ENCODE measurements at places on chromosomes 1 and 21.

GRCh38 chr1:92698932-92699331 lies 86.0 kb downstream of the EVI5 start:
- no peak overlapping the region for H3K27ac ChIP-seq
- H3K4me1 ChIP-seq: peaks cover 3% of the 10 kb centered on the region
- DNase-seq: no peak

DNA sequence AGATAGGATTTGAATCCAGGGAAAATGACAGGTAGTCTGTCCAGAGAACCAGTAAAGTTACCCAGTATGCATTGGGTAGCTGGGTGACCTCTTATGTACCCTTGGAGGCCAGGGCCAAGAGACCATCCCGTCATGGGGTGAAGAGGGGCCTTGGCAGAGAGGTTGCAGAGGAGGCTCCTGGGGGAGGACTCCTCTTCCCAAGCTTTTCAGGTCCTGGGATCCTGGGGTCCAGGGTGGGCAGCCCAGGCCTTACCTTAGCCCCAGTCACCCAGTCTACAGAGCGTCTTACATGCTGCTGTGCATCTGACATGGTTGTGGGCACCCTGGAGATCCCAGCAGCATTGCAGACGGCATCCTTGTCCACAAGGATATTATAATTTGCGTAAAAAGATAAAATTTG lies 14.0 kb downstream of the PMF1 start:
- H3K27ac ChIP-seq: no peak overlapping the region
- H3K4me1 ChIP-seq: peaks cover 7% of the 10 kb centered on the region

DNA sequence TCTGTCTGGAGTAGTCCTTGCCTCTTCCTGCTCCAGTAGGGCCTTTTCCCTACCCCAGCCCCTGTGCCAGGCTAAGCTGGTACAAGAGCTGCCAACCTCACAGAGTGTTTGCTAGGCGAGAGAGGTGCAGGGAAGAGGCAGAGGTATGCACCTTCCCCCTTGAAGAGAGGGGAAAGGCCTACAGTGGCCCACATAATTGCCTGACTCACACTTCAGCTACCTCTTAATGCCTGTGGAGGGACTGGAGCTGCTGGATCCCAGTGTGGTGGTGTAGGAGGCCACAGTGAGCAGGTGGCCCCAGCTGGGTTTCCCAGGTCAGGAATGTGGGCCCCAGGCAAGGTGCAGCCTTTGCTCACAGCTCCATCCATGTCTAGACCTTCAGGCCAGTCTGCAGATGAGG lies 3.3 kb upstream of the CCDC28B start:
- no peak for DNase-seq
- no peaks in the 10 kb centered on the region for H3K27me3 ChIP-seq

DNA sequence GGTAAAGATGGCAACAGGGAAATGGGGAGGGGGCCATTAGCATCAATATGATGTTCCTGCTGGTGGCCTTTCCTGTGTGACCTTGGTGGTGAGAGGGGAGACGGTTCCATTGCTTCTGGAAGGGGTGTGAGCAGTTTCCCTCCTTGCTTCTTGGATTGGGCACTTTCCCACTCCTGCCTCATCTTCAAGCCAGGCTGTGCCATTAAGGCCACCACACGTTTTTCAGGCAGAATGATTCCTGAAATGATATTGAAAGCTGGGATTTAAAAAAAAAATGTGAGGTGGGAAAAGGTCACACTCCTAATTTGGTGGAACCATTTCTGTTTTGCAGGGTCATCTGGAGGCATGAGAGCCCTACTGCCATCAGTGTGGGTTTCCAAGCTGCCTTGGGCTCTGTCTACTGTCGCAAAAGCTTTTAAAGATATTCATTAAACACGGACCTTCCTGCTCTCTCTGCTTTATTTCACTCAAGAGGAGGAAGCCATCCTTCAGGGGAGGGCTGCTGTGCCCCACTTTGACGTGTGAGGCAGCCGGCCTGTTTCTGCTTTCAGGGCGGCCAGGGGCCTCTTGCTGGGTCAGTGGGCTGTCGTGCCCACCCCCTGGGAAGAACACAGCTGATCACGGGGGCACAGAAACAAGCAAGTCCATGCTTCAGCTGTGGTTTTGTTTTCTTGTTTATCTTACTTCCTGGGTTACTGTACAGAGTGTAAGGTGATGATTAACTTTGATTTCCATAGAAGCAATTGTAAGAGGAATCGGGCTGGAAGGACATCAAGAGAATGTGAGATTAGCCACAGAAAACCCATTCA lies 8.0 kb downstream of the RIIAD1 start:
- no peak overlapping the region for H3K4me3 ChIP-seq
- no peaks in the 10 kb centered on the region for H3K4me1 ChIP-seq
- no peaks in the 10 kb centered on the region for H3K36me3 ChIP-seq
- no peak overlapping the region for H3K27ac ChIP-seq
- H3K27me3 ChIP-seq: peaks cover 63% of the 10 kb centered on the region

DNA sequence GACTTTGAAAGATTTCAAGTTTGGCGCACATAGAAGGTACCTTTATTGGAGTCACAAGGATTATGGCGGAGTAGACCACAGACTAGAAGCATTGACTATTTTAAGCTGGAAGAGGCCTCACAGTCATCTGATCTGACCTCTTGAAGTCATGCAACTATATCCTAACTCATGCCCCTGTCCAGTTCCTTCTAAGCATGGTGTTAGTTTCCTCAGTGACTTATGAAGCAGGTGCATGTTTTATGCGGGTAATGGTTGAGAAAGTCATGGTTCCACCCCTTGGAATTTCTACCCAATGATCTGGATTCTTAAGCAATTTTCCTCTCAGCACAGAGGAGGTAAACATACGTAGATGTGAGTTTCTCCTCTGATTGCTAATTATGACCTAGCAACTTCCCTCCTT lies 11.7 kb downstream of the OLFML3 start:
- no peak overlapping the region for H3K4me3 ChIP-seq
- H3K36me3 ChIP-seq: no peaks in the 10 kb centered on the region
- H3K27ac ChIP-seq: no peak overlapping the region
- no peaks in the 10 kb centered on the region for H3K27me3 ChIP-seq

- H3K4me3 ChIP-seq: no peak overlapping the region
- H3K4me1 ChIP-seq: no peaks in the 10 kb centered on the region
- DNase-seq: no peak
- no peak overlapping the region for H3K27ac ChIP-seq
- peaks cover 29% of the 10 kb centered on the region for H3K27me3 ChIP-seq
- no peaks in the 10 kb centered on the region for H3K36me3 ChIP-seq
Observed at GRCh38 chr1:68291688-68292384, 59.5 kb upstream of the WLS start.

DNA sequence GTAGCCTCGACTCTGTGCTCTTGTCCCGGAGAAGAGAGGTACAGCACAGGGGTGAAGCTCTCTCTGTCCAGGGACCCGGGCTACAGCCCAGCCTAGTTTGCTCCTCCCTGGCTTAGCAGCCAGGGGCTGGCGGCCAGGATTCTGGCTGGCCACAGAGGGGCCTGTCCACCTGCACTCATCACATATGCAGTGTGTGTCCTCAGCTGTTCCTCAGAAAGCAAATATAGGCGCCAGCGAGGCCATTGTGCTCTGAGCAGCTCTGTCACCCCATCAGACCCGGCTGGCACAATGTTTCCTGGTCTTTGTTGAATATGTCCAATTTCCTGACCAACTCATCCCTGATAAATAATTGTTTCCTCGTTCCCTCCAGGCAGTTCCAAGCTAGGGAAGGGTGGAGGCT lies 28.5 kb downstream of the KCND3 start:
- no peaks in the 10 kb centered on the region for H3K4me1 ChIP-seq
- no peaks in the 10 kb centered on the region for H3K36me3 ChIP-seq
- H3K27me3 ChIP-seq: peaks cover 9% of the 10 kb centered on the region
- no peak overlapping the region for H3K27ac ChIP-seq
- no peak overlapping the region for H3K4me3 ChIP-seq

GRCh38 chr1:153441238-153441755 lies 19.2 kb downstream of the S100A7 start:
- H3K27ac ChIP-seq: no peak overlapping the region
- 0 out of 3 replicates have a peak, but pooled peaks cover 2% of the 10 kb centered on the region for H3K27me3 ChIP-seq
- peaks cover 6% of the 10 kb centered on the region for H3K4me1 ChIP-seq
- H3K4me3 ChIP-seq: no peak overlapping the region
- no peak for DNase-seq

DNA sequence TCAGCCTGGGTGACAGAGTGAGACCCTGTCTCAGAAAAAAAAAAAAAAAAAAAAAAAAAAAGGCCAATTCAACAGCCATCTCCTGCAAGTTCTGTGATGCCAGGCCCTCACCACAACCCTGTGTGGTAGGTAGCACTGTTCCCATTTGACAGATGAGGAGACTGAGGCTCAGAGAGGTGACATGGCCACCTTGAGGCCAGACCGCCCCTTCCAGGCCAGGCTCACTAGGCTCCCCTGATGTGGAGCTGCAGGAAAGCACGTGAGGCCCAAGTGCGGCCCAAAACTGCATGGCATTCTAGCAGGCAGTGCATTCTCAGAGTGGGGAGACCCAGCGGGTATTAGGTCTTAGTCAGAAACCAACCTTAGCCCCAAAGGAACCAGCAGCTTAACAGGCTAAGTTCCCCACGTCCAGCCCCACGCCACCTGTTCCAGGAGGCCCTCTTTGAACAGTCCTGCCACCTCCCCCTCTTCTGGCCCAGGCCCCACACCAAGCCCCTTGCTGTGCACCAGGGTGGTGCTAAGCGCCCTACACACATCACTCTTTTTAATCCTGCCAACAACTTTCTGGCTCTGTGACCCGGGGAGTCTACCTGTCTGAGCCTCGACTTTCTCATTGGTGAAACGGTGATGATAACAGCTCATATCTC lies 11.7 kb upstream of the ECE1 start:
- H3K4me3 ChIP-seq: no peak overlapping the region
- DNase-seq: no peak
- H3K4me1 ChIP-seq: no peaks in the 10 kb centered on the region

GRCh38 chr1:159699653-159700052 lies 14.7 kb downstream of the CRP start:
- H3K36me3 ChIP-seq: no peaks in the 10 kb centered on the region
- H3K27ac ChIP-seq: no peak overlapping the region
- DNase-seq: no peak
- H3K4me1 ChIP-seq: no peaks in the 10 kb centered on the region

DNA sequence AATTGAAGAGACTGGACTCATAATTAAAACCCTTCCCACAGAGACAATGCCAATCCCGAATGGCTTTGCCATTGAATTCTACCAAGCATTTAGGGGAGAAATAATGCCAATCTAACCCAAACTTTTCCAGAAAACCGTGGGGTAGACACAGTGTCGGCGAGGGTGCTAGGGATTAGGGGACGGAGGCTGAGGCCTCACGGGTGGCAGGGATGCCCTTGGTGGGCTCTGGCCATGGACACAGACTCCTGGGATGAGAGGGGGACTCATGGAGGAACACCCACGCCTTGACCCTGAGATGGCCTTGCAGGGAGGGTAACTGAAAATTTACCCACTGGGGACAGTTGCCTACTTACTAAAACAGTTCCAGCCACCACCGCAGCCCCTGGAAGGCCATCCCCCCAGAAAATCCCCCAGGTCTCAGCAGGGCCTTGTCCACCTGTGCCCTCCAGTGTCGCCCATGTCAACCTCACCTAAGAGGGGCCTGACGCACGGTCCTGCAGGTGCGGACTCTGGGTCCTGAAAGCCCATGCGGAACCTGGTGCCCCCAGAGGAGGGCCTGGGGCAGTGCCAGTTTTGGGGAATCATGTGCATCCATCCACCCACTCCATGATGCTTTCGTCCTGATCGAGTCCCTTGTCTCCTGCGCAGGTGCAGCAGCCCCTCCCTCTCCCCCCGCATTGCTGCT lies 1.9 kb downstream of the KRTAP10-5 start:
- no peaks in the 10 kb centered on the region for H3K36me3 ChIP-seq
- peaks cover 30% of the 10 kb centered on the region for H3K27me3 ChIP-seq
- no peak overlapping the region for H3K4me3 ChIP-seq
- DNase-seq: no peak

- no peak overlapping the region for H3K4me3 ChIP-seq
- DNase-seq: peak; percentile 78
- H3K4me1 ChIP-seq: no peaks in the 10 kb centered on the region
- no peaks in the 10 kb centered on the region for H3K36me3 ChIP-seq
- H3K27me3 ChIP-seq: peaks cover 6% of the 10 kb centered on the region
Observed at GRCh38 chr1:184664042-184664660, 90.5 kb downstream of the EDEM3 start.

- no peaks in the 10 kb centered on the region for H3K27me3 ChIP-seq
- no peaks in the 10 kb centered on the region for H3K36me3 ChIP-seq
- H3K4me1 ChIP-seq: no peaks in the 10 kb centered on the region
- DNase-seq: no peak
Observed at GRCh38 chr1:213192026-213192425, 141.0 kb downstream of the RPS6KC1 start.

All from K562 (cell line).